ENCODE measurements at places on chromosomes 3 and 15. TPM values are rescaled to one million over a fixed set of nuclear protein-coding genes. Genes with fewer than 3 reads are reported as not detected.

DNA sequence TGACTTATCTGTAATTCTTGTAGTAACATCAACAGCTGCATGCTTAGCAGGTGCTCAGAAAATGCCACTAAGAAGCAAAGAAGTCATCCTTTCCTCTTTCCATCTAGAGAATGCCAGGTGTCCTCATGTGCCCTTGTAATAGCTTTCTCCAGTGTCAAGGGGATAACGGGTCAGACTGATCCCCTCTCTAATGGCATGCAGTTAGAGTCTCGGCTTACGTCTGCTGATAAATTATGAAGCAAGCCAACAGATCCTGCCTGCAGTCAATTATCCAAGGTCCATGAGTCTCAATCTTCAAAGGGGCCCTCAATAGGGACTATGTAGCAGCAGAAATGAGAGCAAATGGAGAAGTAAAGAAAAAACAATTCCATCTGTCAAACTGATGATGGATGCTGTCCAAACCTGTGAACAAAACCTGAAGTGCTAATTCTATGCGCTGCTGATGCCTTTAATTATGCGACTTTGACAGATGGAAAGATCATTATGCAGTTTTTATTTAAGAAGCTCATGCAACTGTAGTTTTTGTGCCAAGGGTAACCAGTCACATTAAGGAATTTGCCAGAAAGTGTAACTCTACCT is 162.8 kb upstream of the PEX5L start:
- DNase-seq = no peak

DNA sequence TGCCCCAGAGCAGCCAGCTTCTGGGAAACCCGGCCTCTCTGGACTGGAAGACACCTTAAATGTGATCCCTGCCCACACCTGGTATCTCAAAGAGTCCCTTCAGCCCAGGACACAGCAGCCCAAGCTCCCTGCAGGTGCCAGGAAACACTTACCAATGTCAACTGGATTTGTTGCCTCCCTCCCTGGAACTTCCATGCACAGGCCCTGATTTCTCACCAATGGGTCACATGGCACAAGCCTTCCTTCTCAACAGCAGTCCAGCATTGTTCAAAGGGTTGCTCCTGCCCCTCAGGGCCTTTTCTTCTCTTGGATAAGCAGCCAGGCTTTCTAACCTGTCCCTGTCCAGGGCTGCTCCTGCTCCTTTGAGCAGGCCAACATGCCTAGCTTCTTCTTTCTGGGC is 31.6 kb downstream of the ANP32A start:
- no peak for DNase-seq

GRCh38 chr3:16290827-16291196 is 25.8 kb downstream of the OXNAD1 start:
- DNase-seq = no peak

- no peak for DNase-seq
These were observed 75.6 kb downstream of the UBP1 start for GRCh38 chr3:33364531-33365128.

DNA sequence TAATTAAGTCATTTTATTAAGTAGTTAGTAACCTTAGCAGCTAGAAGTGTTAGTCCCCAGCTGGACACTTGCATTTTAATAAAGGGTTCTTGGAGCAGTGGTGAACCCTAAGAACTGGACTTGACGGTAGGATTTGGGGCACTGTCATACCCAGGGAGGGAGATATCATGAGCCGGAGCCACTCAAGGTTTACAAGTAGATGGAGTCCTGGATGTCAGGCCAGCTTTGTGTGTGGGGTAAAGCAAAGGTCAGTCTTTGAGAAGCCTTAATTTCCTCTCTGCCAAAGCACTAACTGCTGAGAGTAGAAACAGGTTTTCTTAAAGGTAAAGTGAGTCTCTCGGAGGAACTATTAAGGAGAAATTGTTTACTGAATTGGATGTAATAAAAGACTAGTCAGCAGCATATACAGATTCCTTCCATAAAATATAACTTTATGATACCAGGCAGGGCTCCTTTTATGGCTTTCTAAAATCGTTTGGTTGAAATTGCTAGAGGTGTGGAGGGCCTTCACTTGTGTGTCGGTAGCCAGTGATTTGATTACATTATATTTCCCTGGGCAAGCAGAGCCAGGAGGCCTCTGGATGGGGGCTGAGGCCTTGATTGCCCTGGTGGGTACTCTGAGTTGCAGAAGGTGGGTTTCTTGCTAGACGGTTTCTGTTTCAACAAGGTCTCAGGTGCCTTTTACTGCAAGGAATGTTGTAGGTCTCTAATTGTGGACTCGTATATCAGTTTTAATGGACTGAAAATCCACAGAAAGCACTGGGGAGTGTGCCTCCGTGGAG is 23.1 kb downstream of the SQOR start:
- DNase-seq = no peak

CACNA2D3 gene
- not detected for total RNA-seq

SAMD7 gene
- not detected for total RNA-seq

All from activated B cell treated with CpG ODN at 0.5 μM for 24 hours (primary cell).